Diencephalon (tissue), 1 donor: ENCODE measurements at places on chromosomes 2 and 18. TPM values are rescaled to one million over a fixed set of nuclear protein-coding genes. Genes with fewer than 3 reads are reported as not detected.

Gene WDR12
- 26.8 TPM for total RNA-seq

Gene ZNF407
- 27.2 TPM for total RNA-seq

Gene RUFY4
- 0.23 TPM for total RNA-seq

Gene KCNE4
- 2.5 TPM for total RNA-seq

Gene STPG4
- total RNA-seq: not detected

Gene CNRIP1
- total RNA-seq: 80.5 TPM

Gene VWC2L
- total RNA-seq: 30.0 TPM

Gene NMUR1
- 1.2 TPM for total RNA-seq

Gene GNAL
- 122 TPM for total RNA-seq

Gene ZNF521
- total RNA-seq: 67.1 TPM

Gene LYG2
- not detected for total RNA-seq

Gene CCDC93
- total RNA-seq: 49.4 TPM

Gene SERPINB13
- under 0.01 TPM for total RNA-seq

Gene ZEB2
- 82.8 TPM for total RNA-seq

Gene ACMSD
- not detected for total RNA-seq

Gene SIX2
- total RNA-seq: not detected

Gene C2orf66
- 0.69 TPM for total RNA-seq

Gene DSG1
- total RNA-seq: 0.23 TPM

Gene IL18RAP
- not detected for total RNA-seq

Gene IL1RN
- total RNA-seq: not detected

Gene TNFAIP6
- total RNA-seq: 1.2 TPM

Gene CCDC68
- total RNA-seq: 4.4 TPM

Gene HRH4
- total RNA-seq: 0.23 TPM

Gene USP37
- 31.6 TPM for total RNA-seq

Gene MYO5B
- 6.5 TPM for total RNA-seq

Gene TMEM169
- total RNA-seq: 30.7 TPM

Gene SNED1
- 6.5 TPM for total RNA-seq

Gene KCNIP3
- total RNA-seq: 12.7 TPM

Gene CASP10
- total RNA-seq: 3.0 TPM

Gene IL1A
- 0.92 TPM for total RNA-seq

Gene DIPK1C
- total RNA-seq: 15.9 TPM

Gene SLC30A3
- 2.1 TPM for total RNA-seq

Gene LONRF2
- total RNA-seq: 90.7 TPM

Gene FZD7
- 7.4 TPM for total RNA-seq

Gene SLC16A14
- 66.9 TPM for total RNA-seq

Gene SERPINB11
- total RNA-seq: not detected

Gene PSME4
- total RNA-seq: 42.9 TPM

Gene IL1RL2
- total RNA-seq: 1.6 TPM

Gene SLC40A1
- total RNA-seq: 51.0 TPM

Gene ATP8B1
- 3.0 TPM for total RNA-seq
